ENCODE measurements at places on chromosomes 2 and 18.

- DNase-seq: no peak
- peak overlapping the region; percentile 96 for H3K4me3 ChIP-seq
- H3K27ac ChIP-seq: no peak overlapping the region
- peaks cover 29% of the 10 kb centered on the region for H3K4me1 ChIP-seq
Observed at GRCh38 chr18:25353080-25353479, 1.1 kb upstream of the ZNF521 start.

DNA sequence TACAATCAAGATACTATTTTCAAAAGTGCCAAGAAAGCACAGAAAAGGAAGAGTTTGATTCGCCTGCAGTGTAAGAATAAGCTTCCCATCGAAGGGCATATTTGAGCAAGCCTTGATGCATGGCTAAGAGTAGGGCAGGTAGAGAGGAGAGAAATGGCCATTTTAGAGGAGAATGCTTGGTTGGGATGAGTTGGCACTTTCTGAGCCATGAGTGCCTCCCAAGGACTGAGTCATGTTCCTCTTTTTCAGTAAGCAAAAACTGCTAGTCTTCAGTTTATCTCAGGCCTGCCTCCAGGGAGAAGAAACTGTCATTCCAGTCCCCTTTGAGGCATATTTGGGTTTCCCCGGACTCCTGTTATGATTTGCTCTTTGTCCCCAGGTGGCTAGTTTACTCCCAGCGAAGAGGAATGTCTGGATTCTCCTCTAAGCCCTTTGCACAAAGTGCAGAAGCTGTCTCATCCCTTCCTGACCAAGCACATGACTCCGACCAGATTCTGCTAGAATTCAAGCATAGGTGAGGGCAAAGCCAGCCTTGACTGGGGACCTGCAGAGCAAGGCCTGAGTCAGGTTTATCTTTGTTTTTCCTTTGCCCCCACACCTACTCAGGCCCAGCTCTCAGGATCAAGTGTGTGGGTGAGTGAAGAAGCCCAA lies 115.2 kb downstream of the TTC32 start:
- peak overlapping the region; percentile 33 for H3K27ac ChIP-seq
- H3K36me3 ChIP-seq: no peaks in the 10 kb centered on the region
- H3K4me1 ChIP-seq: peaks cover 27% of the 10 kb centered on the region
- H3K4me3 ChIP-seq: no peak overlapping the region

DNA sequence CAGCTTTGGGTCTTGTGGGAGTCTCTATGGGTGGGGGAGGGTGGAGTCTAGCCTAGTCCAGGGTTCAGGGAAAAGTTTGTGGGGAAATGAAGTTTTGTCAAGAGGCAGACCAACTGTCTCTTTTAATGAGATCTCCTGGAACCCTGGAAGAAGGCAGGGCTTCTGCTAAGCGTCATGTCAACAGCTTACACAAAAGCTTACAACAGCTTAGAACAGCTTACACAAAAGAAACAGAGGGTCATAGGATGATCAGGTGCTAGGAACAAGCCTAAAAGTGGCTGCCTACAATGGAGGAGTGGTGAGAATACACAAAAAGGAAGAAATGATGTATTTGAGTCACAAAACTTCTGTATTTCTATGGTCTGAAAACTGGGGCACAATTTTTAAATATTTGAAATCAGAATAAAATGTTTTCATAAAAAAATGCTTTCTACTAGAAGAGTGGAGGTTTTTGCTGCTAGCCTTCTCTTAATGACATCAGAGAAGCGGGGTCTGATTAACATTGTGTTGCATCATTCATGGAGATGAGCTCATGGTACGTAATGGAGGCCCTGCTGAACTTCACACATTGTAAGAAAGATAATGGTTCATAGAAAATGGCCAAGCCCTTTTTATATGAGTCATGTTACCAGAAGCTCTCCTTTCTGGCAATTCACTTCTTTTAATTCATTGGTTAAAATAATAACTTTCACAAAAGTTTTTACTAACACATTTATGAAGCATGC lies 351.0 kb downstream of the PIK3C3 start:
- no peaks in the 10 kb centered on the region for H3K27me3 ChIP-seq
- no peak for DNase-seq
- H3K36me3 ChIP-seq: no peaks in the 10 kb centered on the region
- no peak overlapping the region for H3K27ac ChIP-seq
- H3K4me1 ChIP-seq: peaks cover 10% of the 10 kb centered on the region

GRCh38 chr2:216724190-216724589 lies 28.8 kb upstream of the IGFBP5 start:
- H3K4me1 ChIP-seq: peaks cover 37% of the 10 kb centered on the region
- peaks cover 10% of the 10 kb centered on the region for H3K27me3 ChIP-seq
- H3K4me3 ChIP-seq: no peak overlapping the region
- DNase-seq: no peak
- H3K36me3 ChIP-seq: no peaks in the 10 kb centered on the region
- no peak overlapping the region for H3K27ac ChIP-seq

DNA sequence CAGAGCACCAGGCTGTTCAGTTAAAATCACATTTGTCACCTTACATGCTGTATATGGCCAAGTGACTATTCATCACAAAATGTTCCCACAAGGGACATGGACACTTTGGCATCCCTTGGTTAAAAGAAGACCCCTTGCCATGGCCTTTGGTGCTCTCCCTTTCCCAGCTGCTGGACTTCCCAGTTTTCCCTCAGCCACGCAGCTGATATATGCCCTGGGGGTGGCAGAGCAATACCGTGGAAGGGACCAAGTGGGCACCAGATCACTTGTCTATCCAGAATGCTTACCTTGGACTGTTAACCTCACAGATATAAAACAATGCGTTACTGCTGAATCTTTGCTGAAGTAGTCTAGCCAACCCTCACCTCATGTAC lies 35.3 kb downstream of the PAIP2B start:
- H3K36me3 ChIP-seq: peaks cover 34% of the 10 kb centered on the region
- no peak overlapping the region for H3K27ac ChIP-seq
- no peaks in the 10 kb centered on the region for H3K4me1 ChIP-seq
- H3K27me3 ChIP-seq: peaks cover 12% of the 10 kb centered on the region
- H3K4me3 ChIP-seq: no peak overlapping the region

DNA sequence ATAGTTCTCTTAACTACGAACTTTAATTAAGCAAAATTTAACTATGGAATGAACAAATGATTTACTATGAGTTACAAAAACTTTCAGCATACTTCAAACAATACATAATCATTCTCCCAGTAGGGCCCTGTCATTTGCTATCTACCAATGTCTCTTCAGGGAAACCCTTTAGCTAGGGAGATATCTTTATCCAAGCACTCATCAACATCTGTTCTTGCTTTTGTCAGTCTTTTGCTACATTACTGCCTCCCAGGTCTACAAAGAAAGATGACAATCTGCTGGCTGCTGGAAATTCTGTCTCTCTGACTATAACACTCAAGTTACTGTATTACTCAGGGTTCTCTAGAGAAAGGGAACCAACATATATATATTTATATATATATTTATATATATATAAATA lies 1626.3 kb upstream of the CELF4 start:
- no peak for DNase-seq
- H3K4me3 ChIP-seq: no peak overlapping the region
- H3K27ac ChIP-seq: no peak overlapping the region
- H3K27me3 ChIP-seq: no peaks in the 10 kb centered on the region
- no peaks in the 10 kb centered on the region for H3K36me3 ChIP-seq

Data from nephron progenitor cell (in vitro differentiated cells).